ENCODE measurements at places on chromosomes 2 and 18.

DNA sequence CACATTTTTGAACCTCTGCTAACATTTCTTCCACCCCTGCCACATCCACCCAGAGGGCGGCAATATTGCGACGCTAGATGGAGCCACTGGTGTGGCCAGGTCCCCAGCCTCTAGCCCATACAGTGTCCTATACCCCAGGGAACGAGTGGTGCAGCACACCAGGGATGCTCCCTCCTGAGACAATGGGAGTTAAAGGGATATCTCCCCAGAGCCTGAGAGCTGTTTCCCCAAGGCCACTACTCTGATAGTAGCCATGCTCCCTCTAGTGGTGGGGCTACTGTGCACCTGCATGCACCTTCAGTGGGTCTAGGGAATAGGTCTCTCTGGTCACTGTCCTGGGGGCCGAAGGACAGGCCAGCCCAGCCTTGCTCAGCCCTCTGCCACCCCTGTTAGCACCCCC is 336.4 kb upstream of the FSHR start:
- DNase-seq: no peak

DNA sequence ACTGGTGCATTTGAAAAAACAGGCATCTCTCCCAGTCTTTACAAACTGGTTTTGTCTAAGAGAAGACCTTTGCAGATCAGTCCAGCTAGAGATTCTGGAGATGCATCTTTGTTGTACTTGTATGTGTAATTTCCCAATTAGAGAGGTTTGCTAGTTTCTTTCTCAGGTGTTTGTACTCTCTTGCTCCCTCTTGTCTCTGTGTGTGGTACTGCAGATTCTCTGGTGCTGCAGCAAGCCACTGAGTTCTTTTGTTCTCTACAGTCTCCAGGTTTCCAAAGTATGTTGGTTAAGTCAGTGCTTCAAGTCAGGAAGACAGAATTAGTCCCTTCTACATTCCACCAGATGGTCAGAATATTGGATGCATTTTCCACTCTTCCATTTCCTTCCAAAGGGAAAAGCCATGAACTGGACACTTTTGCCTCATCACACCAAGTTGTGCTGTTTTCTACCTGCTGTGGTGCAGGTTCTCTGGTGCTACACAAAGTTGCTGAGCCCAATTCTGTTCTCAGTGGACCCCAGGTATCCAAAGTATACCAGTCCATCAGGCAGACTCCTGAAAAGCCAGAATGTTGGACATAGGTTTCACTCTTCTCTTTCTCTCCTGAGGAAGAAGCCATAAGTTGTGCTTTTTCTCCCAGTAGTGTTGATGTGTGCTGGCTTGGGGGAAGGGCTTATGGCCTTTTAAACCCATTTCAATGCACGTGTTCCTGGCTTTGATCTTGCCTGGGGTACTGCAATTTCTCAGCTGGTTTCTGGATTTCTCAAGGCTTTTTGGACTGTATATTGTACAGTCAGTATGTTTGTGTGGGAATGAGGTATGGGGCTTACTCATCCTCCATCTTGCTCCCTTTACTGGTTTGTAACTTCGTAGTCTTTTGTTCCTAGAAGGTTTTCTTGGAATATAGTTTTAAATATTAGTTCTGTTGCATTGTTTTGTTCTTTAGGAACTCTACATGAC is 29.8 kb downstream of the EPC2 start:
- no peak for DNase-seq

- no peak for DNase-seq
Measured at GRCh38 chr2:53450923-53451322, 316.7 kb upstream of the CHAC2 start.

- DNase-seq: no peak
Measured at GRCh38 chr2:84427235-84428138, 31.6 kb downstream of the SUCLG1 start.

DNA sequence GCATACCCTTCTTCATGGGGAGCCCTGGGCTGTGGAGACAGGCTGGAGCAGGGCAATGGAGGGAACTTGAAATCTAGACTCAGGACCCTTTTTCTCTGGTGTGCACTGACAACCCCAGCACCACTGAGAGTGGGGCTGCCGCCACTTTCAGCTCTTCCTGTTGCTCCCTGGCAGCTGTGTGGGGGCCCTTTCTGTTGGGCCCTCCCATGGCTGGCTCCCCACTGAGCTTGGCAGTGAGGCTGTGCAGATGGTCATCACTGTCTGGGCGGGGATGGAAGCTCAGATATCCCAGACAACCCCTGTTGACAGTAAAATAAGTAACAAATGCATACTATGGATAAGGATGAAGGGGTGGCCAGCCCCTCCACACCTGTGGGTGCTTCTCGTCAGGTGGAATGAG is 6.7 kb downstream of the MYO7B start:
- DNase-seq: no peak

DNA sequence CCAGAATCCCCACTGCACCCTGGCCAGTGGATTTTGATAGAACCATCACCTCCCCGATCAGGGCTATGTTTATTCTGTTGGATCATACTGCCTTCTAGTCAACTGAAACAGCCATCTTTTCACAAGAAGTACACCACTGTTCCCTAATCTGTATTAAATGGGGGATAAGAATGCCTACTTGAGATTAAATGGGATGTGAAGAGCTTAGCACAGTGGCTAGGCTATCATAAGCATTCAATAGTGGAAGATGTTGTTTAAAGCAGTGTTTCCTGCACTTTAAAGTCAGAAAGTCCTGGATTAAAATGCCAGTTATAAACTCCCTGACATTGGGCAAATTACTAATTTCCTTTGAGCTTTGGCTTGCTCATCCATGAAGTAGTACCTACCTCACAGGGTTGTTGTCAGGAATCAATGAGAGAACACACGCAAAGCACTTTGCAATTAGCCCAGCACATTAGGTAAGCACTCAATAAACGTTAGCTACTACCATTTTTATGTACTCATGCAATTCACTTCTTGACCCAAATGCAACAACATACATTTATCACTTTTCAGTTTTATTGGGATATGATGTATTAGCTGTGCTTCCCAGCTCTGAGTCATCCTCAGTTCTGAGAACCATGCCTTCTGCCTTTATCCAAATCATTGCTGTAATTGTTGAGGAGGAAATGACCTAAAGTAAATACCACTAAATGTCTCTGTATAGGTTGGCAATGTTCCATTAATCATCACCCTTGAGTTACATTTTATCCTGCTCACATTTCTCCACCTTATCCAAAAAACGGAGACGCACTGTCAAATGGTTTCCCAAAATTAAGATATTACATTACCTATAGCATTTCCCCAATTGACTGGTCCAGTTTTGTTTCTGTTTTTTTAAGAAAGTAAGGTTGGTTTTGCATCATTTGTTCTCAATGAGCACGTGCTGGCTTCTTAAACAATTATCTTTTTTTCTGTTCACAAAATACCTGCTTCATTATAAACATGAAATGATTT is 2.1 kb downstream of the TMEM247 start:
- no peak for DNase-seq

- no peak for DNase-seq
Measured at GRCh38 chr2:158459161-158460003, 2.6 kb downstream of the PKP4 start.

- no peak for DNase-seq
Measured at GRCh38 chr2:106157416-106157815, 36.7 kb downstream of the UXS1 start.

- no peak for DNase-seq
Measured at GRCh38 chr2:177328056-177328455, 63.5 kb upstream of the NFE2L2 start.

DNA sequence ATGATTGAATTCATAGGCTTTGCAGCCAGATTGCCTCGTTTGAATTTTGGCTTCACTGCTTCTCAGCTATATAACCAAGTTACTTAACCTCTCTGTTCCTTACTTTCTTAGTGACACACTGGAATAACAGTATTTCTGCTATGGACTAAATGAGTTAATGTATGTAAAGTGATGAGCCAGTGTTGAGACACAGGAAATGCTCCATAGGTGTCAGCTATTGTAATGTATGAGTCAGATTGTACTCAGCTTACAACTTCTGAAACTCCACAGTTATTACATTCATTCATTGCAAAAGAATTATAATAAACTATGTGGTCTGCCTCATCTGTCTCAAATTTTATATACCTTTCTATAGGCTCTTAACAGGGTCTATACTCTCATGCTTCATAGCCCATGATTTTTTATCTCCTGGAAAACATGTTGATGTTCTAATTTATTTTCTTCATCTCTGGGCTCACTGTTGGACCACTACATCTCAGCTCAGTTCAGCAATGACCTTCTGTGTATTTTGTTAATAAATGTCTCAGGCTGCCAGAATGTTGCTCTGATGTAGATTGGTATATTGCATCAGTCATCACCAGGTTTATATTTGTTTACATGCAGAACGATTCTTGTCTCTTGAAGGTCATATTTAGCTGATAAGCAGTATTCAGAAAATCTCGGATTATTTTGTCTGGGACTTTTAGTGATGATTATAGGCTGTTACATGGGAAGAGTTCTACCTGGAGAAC is 76.2 kb downstream of the MAP3K20 start:
- DNase-seq: no peak

DNA sequence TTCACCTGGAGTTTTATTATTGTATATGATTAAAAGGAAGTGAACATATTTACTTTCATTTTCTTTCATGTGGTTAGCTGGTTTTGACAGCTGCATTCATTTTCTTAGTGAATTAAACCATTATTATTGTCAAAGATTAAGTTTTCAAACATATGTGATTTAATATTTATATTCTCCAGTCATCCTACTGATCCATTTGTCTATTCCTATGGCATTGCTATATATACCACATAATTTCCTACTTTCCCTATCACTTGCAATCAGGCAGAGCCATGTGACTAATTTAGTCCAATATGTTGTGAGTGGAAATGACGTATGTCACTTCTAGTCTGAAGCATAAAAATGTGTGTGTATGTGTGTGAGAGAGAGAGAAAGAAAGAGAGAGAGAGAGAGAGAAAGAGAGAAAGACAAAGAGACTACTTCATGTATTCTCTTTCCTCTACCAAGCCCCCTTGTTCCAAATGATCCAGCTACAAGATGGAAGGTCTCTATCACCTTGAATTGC is 12.0 kb upstream of the TACR1 start:
- no peak for DNase-seq

DNA sequence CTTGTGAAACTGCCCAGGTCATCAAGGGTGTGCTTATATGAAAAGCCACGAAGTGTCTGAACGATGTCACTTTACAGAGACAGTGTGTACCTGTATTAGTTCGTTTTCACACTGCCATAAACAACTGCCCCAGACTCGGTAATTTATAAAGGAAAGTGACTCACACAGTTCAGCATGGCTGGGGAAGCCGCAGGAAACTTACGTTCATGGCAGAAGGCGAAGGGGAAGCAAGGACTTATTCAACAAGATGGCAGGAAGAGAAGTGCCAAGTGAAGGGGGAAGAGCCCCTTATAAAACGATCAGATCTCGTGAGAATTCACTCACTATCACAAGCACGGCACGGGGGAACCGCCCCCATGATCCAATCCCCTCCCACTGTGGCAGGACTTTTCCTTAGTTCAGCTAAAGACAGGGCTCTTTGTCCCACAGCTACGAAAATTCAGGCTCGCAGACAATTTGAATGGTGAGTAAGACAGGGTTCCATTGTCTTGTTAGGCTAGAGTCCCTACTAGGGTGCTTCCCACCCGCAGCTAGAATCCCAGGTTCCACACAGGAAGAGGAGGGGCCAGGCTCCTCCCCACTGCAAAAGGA is 20.1 kb downstream of the TMEM177 start:
- no peak for DNase-seq

DNA sequence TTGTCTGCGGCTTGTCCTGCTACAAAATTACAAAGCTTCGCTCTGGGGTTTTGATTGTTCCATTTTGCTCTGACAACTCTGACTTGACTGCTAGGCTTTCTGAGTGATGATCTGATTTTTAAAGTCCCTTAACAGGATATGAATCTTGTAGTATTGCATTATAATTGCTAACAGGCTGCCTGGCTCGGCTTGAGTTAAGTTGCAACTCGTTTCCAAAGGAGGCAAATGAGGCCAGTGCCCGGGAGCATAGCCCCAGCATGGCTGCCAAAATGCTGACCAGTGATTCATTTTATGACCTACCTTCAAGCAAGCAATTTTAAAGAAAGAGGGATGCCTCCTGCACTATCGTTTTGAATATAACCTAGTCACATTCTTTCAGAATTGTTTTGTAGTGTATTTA is 135.4 kb downstream of the COL6A3 start:
- peak; percentile 87 for DNase-seq

GRCh38 chr2:22957446-22957845 is 427.5 kb upstream of the KLHL29 start:
- DNase-seq: no peak

- DNase-seq: peak; percentile 73
Measured at GRCh38 chr18:75160364-75160763, 48.6 kb downstream of the PTGR3 start.

DNA sequence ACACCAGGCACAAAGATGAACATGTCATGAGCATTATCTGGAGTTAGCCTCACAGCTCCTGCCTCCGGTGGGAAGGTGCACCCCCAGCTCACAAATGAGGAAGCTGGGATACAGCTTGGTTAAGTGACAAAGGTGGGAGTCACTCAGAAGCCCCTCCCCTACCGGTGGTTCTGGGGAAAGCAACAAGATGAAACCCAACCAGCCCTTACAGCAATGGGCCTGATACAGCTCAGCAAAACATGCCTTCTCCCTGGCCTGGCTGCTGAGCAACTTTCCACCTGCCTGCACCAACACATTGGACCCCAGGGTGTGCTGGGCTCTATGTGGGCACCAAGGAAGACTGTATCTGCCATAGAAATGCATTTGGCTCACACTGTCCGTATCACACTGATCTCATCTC is 113.2 kb downstream of the GYPC start:
- DNase-seq: peak; percentile 22

GRCh38 chr2:239700686-239701345 is 300.0 kb upstream of the HDAC4 start:
- no peak for DNase-seq

DNA sequence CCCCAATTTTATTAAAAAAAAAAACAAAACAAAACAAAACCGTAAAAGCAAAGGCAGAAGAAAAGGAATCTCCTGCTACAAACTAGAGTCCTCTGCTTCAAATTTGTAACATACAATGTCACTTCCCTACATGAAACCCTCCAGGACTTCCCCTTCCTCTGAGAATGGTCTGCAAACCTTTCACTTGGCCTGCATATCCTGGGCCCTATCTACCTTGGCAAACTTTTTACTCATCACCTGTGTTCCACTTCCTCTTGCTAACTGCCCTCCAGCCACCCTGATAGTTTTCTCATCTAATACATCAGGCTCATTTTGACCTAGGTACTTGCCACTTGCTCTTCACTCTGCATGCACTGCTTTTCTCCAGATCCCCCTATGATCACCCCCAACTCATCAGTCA is 255.5 kb downstream of the ETAA1 start:
- no peak for DNase-seq

- no peak for DNase-seq
Measured at GRCh38 chr2:234451852-234452625, 44.8 kb downstream of the ARL4C start.

- DNase-seq: peak; percentile 82
Measured at GRCh38 chr18:32469691-32470459, 807 bp downstream of the GAREM1 start.

- no peak for DNase-seq
Measured at GRCh38 chr2:60096556-60096955, 456.9 kb downstream of the BCL11A start.

DNA sequence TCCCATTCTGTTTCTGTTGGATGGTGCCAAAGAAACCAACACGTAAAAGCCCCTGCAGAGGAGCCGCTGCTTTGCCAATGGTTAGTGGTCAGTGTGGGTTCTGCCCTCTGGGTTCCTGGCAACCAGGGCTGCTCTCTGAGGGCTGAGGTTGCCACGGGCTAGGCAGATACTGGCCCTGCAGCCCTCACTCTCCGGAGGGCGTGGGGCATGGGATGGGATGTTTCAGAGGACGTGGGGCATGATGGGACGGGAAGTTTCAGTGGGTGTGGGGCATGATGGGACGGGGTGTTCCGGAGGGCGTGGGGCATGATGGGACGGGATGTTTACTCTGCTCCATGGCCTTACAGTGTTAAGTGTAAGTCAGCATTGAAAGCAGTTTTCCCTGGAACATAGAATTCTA is 34.2 kb downstream of the ADI1 start:
- DNase-seq: peak; percentile 71
